ENCODE measurements at places on chromosomes 13 and 19.
A peak's percentile ranks its signal among the peaks of the same experiment; 100 is the strongest.

- DNase-seq: no peak
Observed at GRCh38 chr19:19877724-19878123, 12.0 kb downstream of the ZNF253 start.

DNA sequence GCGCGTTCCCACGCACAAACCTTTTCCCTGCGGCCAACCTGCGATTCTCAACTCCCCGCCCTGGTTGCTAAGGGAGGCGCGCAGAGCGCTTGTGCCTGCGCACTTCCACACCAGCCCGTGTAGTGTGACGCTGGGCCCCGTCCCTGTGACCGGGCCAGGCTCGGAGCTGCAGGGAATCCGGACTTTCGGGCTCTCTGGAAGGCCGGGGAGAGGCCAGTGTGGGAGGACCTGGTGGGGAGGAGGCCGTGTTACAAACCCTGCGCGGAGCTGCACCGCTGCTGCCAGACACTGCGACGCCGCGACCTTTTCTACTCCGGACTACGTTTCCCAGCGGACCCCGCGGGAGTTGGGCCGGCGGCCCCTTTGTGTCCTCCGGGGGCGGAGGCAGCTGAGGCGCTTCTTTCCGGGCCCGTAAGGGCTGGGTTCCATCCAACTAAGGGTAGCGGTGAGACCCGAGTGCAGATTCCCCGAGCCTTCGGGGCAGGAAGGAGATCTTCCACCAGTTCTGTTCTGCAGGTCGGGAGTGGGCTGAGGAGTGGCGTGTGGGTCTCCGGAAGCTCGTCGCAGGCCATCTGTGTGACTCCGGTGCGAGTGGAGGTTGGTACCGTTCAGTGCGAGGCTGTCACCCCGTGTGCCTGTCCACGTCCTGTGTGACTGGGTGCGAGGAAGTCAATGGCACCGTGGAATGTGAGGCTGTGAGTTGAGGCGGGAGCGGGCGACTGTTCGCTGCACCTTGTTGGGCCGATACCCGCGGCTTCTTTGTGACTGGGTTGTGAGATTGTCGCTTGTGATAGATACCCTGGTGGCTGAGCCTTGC is at the start of gene ZNF570:
ZNF570 (plus strand) TSS at position 396 of the 817 bp plus-strand sequence. CDS start 999 bp downstream, outside the sequence.
- DNase-seq: peak; percentile 91

DNA sequence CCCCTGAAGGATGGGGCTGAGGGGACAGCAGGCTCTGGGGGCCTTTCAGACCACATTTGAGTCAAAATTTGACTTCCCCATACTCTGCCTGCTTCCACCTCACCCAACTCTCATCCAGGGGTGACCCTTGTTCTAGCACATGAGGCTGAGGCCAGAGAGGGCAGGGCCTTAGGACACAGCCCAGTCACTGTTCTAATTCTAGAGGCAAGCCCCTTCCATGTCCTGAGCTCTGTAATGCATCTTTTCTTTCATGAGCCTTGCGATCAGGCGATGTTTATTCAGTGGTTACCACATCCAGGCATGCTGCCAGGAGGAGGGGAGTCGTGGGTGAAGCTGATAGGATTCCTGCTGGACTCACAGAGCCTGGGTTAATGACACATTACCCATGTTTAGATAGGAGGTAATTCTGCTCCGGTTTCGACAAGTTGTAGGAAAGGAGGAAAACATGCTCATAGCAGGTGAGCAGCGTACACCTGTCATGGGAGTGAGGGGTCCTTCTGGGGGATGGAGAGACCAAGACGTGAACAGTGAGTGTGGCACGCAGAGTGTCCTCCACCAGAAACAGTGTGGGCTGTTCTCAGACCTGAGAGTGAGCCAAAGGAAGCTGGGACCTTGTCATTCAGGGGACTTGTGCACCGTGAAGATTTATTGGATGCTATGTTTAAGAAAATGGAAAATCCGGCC is 9.3 kb downstream of the RPS9 start:
- peak; percentile 98 for DNase-seq

GRCh38 chr19:38467541-38468525 is 34.3 kb downstream of the RYR1 start:
- no peak for DNase-seq

DNA sequence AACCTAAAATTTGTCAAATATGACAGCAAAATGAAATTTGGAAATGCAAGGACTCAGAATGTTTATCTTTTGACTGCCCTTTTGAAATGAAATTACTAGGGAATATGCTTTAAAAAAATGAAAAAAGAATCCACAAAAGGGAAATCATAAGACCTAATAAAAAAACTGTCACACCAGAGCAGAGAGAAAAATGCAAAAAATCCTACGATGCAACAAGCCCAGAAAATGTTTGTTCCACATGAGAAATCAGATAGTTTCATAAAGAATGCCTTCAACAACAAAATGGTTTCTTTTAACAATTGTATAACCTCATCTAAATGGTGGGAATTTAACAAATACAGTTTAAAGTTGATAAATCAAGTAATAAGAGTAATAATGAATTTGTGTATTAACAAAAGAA is 8.0 kb downstream of the LPAR6 start:
- no peak for DNase-seq

DNA sequence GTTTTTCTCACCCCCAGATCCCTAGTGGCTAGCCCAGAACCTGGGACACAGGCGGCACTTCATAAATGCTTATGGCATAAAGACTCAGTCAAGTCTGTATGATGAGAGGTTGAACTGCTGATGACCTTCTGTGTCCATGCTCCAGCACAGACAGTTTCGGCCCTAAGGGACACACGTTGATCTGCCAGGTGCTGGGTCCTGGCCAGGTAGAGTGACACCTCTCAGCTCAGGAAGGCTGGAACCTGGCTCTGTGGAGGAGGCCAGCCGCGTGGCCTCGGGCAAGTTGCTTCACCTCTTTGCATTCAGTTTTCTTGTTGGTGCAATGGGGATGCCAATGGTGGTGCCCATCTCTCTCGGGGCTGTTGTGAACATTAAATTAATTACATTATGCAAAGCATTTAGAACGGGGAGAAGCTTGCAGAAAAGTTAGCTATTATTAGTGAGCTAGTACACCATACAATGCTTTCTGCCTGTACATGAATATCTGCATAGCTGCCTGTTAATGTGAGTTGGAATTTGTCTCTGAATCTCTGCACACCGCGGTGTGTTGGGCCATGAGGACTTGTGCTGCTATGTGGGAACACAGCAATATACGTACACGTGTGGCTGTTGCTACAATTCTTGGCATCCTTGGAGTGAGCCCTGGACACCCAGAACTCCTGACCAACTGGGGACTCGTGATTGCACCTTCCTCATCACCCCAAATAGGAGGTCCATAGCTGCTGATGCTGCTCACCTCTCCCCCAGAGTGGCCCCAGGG is 8.4 kb downstream of the GADD45B start:
- no peak for DNase-seq

- no peak for DNase-seq
Observed at GRCh38 chr19:13034636-13035035, 39.4 kb downstream of the NFIX start.
